ENCODE measurements at places on chromosomes 13 and 19.

- no peak for DNase-seq
Measured at GRCh38 chr19:16886305-16886880, 2.4 kb upstream of the F2RL3 start.

- DNase-seq = no peak
Measured at GRCh38 chr19:46115396-46116106, 8.9 kb downstream of the IGFL3 start.

- DNase-seq = peak; percentile 76
Measured at GRCh38 chr19:14347999-14348889, 33.0 kb upstream of the ADGRE5 start.

DNA sequence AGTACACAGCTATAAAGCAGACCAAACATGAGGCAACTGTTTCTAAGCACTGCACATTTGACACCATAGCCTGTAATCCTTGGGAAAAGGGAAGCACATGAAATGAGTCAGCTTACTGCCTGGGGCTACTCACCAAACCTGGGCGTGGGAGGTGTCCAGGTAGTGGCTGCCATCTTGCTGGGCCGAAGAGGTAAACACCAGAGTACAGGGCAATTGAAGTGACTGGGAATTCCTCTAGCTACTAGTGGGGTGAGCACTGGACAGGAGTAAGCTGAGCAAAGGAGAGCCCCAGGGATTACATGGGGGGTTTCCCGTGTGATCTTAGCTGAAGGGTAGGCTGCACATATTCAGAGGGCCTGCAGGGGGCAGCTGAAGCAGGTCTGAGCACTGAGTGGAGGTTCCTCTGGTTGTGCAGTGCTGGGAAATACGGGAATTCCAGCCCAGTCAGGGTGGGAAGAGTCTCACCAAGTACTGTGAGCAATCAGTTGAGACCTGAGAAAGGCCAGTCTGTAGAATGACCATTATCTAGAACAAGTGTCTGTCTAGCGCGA is 140.5 kb downstream of the SLC7A1 start:
- DNase-seq = no peak

GRCh38 chr13:66534561-66534960 is 695.6 kb downstream of the PCDH9 start:
- no peak for DNase-seq

DNA sequence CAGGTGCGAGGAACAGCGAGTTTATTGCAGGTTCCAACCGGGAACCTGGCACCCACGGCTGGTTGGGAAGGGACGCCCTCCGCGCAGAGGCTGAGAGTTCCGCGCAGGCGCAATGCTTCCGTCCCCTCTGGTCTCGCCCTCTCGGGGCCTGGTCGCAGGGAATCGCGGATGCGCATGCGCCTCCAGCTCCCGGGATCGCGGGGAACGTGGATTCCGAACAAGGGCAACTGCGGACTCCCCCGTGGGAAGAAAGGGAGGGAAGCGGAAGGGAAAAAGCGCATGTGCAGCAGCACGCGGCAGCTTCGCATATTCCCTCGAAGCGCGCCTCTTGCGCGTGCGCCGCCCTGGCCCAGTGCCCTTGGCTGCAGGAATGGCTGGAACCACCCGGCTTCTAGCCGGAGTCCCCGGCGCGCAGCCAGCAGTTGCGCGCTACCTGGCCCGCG is 1.1 kb downstream of the TSSK6 start:
- no peak for DNase-seq

- DNase-seq = no peak
Measured at GRCh38 chr19:47065242-47065641, 16.8 kb upstream of the TMEM160 start.

- no peak for DNase-seq
Measured at GRCh38 chr13:29569253-29570050, 26.0 kb downstream of the SLC7A1 start.

GRCh38 chr13:58318495-58319167 is 687.1 kb downstream of the PCDH17 start:
- DNase-seq = no peak

- no peak for DNase-seq
Measured at GRCh38 chr13:113768018-113768905, 9.2 kb downstream of the TMEM255B start.

GRCh38 chr13:20363172-20363571 is 131.1 kb upstream of the GJB6 start:
- no peak for DNase-seq

GRCh38 chr19:39599116-39599515 is 3.2 kb upstream of the LGALS13 start:
- DNase-seq = no peak

DNA sequence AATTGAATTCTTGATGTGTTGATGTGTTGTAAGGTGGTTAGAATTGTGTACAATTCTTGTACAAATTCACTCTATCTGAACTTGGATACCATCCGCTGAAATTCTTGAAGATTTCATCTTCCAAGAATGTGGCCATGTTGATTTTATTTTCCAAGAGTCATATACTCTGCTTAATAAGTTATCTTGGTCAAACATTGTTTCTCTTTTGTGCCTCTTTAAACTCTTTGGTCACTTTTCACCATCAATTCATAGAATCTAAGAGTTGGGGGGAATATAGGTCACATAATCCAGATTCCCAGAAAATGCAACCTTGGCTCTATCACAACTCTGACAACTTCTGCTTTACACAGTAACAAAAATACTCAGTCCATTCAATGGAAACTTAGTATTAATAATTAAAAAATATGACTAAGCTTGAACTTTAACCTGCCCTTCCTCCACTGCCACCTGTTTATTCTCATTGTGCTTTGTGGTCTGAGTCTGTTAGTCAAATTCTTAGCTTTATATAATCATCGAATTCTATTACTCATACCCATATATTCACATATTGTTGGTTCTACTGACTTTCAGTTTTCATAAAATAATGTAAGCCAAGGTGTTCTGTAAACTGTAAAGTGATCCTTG is 373.2 kb downstream of the LMO7 start:
- no peak for DNase-seq

GRCh38 chr13:75986818-75987217 is 350.7 kb downstream of the LMO7 start:
- no peak for DNase-seq

DNA sequence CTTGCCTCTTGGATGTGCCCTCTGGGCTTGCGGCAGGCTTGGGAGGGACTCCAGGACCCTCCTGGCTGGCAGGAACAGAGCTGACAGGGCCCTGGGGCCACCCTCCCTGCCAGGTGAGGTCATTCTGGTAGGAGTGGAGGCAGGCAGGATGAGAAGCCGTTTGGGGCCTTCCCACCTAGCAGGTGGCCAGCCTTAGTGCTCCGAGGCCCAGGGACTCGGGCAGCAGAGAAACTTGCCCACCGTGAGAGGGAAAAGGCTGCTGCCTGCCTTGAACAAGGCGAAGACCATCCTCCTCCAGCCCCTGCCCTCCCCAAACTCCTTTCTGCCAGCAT is 8.5 kb downstream of the RFX1 start:
- no peak for DNase-seq

DNA sequence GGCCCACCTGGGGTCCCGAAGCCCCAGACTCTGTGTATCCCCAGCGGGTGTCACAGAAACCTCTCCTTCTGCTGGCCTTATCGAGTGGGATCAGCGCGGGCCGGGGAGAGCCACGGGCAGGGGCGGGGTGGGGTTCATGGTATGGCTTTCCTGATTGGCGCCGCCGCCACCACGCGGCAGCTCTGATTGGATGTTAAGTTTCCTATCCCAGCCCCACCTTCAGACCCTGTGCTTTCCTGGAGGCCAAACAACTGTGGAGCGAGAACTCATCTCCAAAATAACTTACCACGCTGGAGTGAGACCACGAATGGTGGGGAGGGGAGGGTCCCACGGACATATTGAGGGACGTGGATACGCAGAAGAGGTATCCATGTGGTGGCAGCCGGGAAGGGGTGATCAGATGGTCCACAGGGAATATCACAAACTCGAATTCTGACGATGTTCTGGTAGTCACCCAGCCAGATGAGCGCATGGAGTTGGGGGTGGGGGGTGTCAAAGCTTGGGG is 1.0 kb upstream of the ICAM5 start:
- peak; percentile 69 for DNase-seq

- DNase-seq = no peak
Measured at GRCh38 chr19:33888665-33889064, 92.0 kb downstream of the KCTD15 start.

GRCh38 chr19:37227996-37228395 is 10.0 kb downstream of the ZNF383 start:
- DNase-seq = no peak

DNA sequence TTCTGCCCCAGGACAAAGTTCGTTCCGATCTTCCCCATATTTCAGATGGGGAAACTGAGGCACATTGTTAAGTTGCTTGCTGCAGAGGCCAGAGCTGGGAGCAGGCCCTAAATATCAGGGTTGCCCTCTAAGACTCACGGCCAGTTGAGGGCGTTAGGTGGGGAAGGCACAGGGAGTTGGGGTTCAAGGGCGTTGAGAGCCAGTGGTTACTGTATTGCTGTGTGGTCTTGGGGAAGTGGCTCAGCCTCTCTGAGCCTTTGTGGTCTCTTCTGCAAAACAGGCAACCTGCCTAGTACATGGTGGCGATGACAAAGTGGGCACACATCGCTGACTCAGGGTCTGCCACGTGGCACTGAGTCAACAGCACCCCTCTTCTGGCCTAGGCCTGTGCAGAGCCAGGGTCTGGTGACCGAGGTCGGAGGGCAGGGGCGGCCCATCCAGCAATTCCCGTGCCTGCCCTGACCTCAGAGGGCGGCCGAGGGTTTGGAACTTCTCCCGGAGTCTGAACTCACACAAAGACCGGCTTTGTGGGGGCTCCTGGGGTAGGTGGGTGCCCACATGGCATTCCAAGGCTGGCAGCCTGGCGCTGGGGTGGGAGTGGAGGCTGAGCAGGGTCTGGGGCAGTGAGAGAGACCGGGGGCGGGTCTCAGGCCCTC is 10.2 kb downstream of the TNFAIP8L1 start:
- DNase-seq = no peak

DNA sequence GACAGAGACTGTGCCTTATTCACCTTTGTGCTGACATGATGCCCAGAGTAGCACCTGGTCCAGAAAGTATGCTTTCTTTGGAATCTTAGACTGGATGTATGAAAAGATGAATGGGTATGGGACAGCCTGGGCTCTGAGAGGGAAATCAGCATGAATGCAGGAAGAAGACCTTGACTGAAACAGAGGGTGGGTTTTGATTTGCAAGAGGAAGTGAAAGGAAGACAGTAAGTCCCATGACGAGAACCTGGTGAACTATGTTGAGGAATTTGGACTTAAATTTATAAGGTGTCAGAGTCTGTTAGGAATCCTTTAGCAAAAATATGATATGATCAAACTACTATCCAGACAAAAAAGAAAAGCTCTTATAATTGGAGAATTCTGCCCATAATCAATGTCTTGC is 301.9 kb downstream of the SPRY2 start:
- no peak for DNase-seq

- DNase-seq = no peak
Measured at GRCh38 chr19:7395360-7396066, 46.8 kb downstream of the ARHGEF18 start.

DNA sequence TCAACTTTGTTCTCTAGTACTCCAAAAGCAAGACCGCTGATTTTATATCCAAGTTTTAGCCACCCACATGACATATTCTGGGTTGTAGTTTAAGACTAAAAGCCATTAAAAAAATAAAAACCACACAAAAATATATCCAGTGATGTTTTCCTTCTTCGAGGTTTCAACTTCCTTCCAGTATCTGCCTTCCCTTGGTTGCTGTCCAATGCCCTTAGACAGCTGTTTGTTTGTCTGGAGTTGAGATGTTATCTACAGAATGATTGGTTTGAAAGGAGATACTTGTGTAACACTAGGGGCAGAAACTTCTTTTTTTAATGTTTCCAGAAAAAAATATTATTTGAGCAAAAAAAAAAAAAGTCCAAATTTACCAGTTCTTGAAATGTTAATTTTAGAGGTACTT is 591.5 kb upstream of the PCDH9 start:
- no peak for DNase-seq

- DNase-seq = no peak
Measured at GRCh38 chr13:31361673-31362072, 161.9 kb downstream of the B3GLCT start.

- no peak for DNase-seq
Measured at GRCh38 chr19:18046059-18046718, 38.2 kb downstream of the ARRDC2 start.

- DNase-seq = no peak
Measured at GRCh38 chr13:88162076-88162702, 491.0 kb downstream of the SLITRK5 start.

DNA sequence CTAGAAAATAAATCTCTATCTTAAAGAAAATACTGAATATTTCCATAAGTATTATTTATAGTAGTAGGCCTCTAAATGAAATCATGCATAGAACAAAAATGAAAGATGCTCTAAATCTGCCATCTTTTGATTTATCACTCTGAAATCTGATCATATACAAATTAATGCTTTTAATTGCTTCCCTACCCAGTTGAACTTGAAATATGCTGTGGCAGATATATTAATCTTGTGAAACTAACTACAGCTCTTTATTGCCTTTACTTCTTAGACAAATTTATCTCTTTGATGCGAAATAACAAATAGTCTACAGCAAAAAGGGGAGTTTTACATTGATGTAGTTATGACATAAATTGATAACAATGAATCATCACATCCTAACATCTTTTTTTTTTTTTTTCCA is 510.7 kb upstream of the SLITRK6 start:
- DNase-seq = no peak

GRCh38 chr19:15538774-15539173 is 30.4 kb downstream of the CYP4F22 start:
- no peak for DNase-seq

DNA sequence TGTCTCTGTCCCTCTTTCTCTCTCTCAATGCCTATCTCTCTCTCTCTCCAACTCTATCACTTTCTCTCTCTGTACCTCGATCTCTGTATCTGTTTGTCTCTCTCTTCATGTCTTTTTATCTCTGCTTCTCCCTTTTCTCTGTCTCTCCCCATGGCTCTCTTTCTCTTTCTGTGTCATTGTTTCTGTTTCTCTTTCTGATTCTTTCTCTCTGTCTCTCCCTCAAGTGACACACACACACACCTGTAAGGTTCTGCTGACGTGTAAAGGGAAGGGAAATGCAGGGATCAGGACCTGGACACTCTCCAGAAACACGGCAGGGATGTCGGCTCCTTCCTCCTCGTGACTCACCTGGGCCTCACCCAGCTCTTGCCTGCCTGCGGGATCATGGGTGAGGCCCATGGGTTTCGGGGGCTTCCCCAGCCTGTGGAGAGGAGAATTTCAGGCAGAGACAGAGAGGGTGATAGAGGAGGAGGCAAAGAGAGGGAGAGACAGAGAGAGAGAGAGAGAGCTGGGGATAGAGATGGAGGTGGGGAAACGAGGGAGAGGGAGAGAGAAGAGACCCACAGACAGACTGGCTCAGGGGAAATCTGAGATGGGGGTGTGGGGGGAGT is 5.4 kb upstream of the PLAUR start:
- DNase-seq = peak; percentile 42

DNA sequence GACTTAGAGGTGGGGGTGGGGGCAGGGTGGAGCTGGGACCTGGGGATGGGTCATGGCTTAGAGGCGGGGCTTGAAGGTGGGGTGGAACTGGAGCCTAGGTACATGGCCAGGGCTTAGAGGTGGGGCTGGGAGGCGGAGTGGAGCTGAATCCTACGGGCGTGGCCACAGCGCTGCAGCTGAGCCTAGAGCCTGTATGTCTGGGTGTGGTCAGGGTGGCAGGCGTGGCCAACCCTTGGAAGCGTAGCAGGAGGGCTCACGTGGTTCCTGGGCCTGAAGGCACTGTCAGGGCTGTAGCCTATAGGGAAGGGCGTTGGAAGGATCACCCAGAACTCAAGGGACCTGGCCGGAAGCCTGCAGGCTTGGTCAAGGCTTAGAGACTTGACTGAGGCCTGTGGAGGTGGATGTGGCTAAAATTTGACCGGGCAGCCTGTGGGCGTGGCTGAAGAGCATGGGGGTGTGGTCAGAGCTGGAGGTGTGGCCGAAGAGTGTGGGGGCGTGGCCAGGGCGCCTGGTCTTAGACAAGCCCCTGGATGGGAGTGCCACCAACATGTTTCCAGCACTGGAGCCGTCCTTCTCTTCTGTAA is 24.3 kb downstream of the COLGALT1 start:
- peak; percentile 81 for DNase-seq

Data from 8988T (cell line).